Activated T-cell treated with anti-CD3 and anti-CD28 coated beads, Interleukin-2, amount 50 U/mL, for 72 hours (primary cell): ENCODE measurements at places on chromosomes 5 and 9. TPM values are rescaled to one million over a fixed set of nuclear protein-coding genes. Genes with fewer than 3 reads are reported as not detected.
A peak's percentile ranks its signal among the peaks of the same experiment; 100 is the strongest.

GRCh38 chr5:169778622-169779596, 141.8 kb downstream of the DOCK2 start:
- peak overlapping the region; percentile 15 for H3K4me3 ChIP-seq
- H3K27me3 ChIP-seq = no peaks in the 10 kb centered on the region
- no peaks in the 10 kb centered on the region for H3K36me3 ChIP-seq
- no peak for DNase-seq
- peak overlapping the region; percentile 66 for H3K27ac ChIP-seq

- peak within 1 kb of the TSS; percentile 98 for H3K27ac ChIP-seq
- peak within 1 kb of the TSS; percentile 94 for H3K4me3 ChIP-seq
- peak; percentile 76 for DNase-seq
- peaks cover 20% of the 10 kb centered on the region for H3K36me3 ChIP-seq
- peaks cover 48% of the 10 kb centered on the region for H3K4me1 ChIP-seq
Observed at GRCh38 chr5:139482050-139482889, at the start of gene STING1. Gene STING1 (minus strand): TSS chr5:139482758. CDS start chr5:139481704, 1,054 bp downstream.

DNA sequence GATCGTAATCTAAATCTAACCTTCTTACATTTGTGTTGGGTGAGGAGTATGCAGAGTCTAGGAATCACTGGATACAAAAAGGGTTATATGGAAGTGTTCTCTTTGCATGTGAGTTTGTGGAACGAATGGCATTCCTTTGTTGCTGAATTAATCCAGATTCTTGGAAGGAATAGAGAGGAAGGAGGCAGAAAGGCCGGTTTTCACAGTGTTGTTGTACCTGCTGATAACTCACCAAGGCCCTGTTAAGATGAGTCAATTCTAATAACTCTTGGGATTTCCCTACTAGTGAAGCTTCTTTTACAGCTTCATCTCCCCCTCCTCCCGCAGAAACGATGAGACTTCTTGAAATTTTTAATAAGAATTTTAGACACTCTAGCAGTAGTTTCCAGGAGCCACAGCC, 84.0 kb downstream of the ZSWIM6 start:
- H3K27me3 ChIP-seq = no peaks in the 10 kb centered on the region
- H3K4me3 ChIP-seq = no peak overlapping the region

DNA sequence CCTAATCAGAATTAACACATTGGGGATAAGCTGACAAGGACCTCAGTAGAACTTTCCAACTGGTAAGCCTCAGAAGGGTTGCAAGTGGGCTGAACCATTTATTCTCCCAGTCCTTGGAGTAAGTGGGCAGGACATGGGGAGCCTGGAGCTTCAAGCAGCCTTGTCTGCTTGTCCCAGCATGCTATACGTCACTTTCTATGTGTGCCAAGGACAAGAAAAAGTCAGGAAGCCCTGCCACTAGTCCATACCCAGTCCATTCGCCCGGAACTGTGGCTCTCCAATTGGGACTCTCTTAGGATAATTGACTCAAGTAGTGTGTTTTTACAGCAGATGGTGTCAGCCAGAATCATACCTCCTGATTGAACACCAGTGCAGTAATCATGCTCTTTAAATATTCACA, 62.6 kb upstream of the FRRS1L start:
- no peak overlapping the region for H3K4me3 ChIP-seq
- no peaks in the 10 kb centered on the region for H3K4me1 ChIP-seq
- H3K27me3 ChIP-seq = peaks cover 55% of the 10 kb centered on the region
- H3K36me3 ChIP-seq = no peaks in the 10 kb centered on the region
- no peak overlapping the region for H3K27ac ChIP-seq
- no peak for DNase-seq

Gene LVRN
- 0.07 TPM for total RNA-seq

DNA sequence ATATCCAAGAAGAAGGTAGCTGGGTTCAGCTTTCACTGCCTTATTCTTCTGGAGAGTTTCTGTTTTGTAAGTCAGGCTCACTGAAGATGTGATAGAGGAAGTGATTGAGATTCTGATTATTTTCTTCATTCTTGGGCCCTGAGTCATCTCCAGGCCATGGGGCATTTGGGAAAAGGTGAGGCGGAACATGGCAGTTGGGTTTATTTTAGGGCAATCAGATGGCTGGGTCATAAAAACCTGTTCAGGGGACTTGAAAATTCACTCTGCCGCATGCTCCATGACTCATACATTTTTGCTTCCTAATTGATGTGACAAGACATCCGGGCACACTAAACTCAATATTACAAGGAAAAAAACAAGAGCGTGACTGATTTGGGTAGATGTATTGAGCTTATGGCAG, 265.7 kb upstream of the KLF4 start:
- H3K27ac ChIP-seq = no peak overlapping the region
- H3K27me3 ChIP-seq = no peaks in the 10 kb centered on the region
- no peak for DNase-seq
- H3K4me1 ChIP-seq = no peaks in the 10 kb centered on the region

DNA sequence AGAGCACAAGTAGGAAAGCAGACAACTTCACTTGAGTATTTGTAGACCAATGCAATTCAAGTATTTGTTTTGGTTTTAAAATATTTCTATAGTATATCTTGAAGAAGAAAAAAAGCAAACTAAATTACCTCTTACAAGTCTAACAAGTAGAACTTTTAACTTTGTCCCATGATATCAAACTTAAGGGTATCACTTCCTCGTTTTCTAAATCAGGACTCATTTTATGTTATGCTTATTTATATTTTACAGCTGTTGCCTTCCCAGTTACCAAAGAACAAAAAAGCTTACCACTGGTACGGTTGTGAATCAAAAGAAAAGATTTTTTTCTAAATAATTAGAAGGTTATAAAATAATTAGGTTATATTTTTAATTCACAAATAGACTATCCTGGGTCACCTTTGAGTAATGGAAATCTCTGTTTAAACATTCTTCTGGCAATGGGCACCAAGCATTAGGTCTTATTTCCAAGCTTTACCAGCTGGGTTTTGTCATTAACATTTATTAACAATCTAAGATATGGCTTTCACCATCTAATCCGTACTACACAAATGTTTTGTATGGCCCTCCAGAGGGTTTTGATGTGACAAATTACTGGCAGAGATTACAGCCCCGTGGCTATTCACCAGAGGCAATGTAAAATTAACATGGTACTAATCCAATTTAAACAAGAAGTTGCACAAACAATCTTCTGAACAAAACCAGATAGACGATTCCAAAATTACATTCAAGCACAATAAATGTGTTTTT, 63.6 kb downstream of the CEP120 start:
- H3K27ac ChIP-seq = no peak overlapping the region
- H3K4me1 ChIP-seq = no peaks in the 10 kb centered on the region
- no peak overlapping the region for H3K4me3 ChIP-seq
- H3K36me3 ChIP-seq = peaks cover 15% of the 10 kb centered on the region
- no peaks in the 10 kb centered on the region for H3K27me3 ChIP-seq

- no peaks in the 10 kb centered on the region for H3K27me3 ChIP-seq
- peaks cover 6% of the 10 kb centered on the region for H3K36me3 ChIP-seq
- peaks cover 29% of the 10 kb centered on the region for H3K4me1 ChIP-seq
Observed at GRCh38 chr9:130124085-130124860, 47.9 kb upstream of the NCS1 start.

Gene SRA1
- total RNA-seq = 61.1 TPM

Gene FCN2
- not detected for total RNA-seq

DNA sequence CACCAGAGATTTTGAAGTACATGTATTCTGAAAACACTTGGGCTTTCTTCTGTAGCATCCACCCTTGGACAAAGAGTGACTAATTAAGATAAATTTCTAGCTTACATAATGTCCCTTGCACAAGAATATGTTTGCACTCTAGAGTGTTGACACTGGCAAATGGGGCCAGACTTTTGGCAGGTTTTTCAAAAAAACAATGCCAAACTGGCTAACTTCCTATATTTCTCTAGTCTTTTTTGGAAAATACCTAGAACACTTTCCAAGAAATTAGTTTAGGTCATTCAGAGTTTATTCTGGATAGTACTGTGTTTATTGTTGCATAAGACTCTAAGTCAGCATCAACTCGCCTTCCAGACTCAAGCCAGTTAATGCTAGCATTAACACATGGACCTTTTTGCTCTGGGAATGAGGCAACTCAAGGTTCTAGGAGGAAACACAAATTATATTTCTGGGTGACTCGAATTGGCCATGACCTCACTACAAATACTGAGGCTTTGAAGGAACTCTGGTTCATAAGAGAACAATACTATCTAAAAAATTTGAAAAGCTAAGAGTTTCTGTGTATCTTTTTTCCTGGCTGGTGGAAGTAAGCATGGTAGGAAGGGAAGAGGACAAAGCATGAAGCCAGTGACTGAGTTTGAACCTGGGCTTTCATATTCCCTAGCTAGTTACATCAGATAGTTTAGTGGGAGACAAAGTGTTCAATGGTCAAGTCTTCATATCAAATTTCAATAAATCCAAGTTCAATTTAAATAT, 101.6 kb downstream of the NREP start:
- H3K4me1 ChIP-seq = no peaks in the 10 kb centered on the region
- H3K27ac ChIP-seq = no peak overlapping the region
- peaks cover 2% of the 10 kb centered on the region for H3K36me3 ChIP-seq
- DNase-seq = no peak
- H3K4me3 ChIP-seq = no peak overlapping the region
- no peaks in the 10 kb centered on the region for H3K27me3 ChIP-seq

- no peaks in the 10 kb centered on the region for H3K27me3 ChIP-seq
- peaks cover 65% of the 10 kb centered on the region for H3K4me1 ChIP-seq
- H3K27ac ChIP-seq = peak overlapping the region; percentile 97
- no peak for DNase-seq
- H3K4me3 ChIP-seq = peak overlapping the region; percentile 96
Observed at GRCh38 chr9:129835860-129836223, 584 bp downstream of the USP20 start.

- H3K36me3 ChIP-seq = no peaks in the 10 kb centered on the region
- H3K27ac ChIP-seq = no peak overlapping the region
- no peaks in the 10 kb centered on the region for H3K4me1 ChIP-seq
- no peak for DNase-seq
Observed at GRCh38 chr9:135075234-135076142, 12.0 kb upstream of the OLFM1 start.

- H3K36me3 ChIP-seq = peaks cover 6% of the 10 kb centered on the region
- H3K27ac ChIP-seq = no peak overlapping the region
- H3K27me3 ChIP-seq = no peaks in the 10 kb centered on the region
- DNase-seq = no peak
Observed at GRCh38 chr5:127615916-127616315, 33.0 kb upstream of the CTXN3 start.
